Breast epithelium (tissue), 4 donors: ENCODE measurements at places on chromosomes 4 and X.

- DNase-seq, result no peak
These were observed 137.9 kb upstream of the MAMLD1 start for GRCh38 chrX:150225266-150225665.

DNA sequence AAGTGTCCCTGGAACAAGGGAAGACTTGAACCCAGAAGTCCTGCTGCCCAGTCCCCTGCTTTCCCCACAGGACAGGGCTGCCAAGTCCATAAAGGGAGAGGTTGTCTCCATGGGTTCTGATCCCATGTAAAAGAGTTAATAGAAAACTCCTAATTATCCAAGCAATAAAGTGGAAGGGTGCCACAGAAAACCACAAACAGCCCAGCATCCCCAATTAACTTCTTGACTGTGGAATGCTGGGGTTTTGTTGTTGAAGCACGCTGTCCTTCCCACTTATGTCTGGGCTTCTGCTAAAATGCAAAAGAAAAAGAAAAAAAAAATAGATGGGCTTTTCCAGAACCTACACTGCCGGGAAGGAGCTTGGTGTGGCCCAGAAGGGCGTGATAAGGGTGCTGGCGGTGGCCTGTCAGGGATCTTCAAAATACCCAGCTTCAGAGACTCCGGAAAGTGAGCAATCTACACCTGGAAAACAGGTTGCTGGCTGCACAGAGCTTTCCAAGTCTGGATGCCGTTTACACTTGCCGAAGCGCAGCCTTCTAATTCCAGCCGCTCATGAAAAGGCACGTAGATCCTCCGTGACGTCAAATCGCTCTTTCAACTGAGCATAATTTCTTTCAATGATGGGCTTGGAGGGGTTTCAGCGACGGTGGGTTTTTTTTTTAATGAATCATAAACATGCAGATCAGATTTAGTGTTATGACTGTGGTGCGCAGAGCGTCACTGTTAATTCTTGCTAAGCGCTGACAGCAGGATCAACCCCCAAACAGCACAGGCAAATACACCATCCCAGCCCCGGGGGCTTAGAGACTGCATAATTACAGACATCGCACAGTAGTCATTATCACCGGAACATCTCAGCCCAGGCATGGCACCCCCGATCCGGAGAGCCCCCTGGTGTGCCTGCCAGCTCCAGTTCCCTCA lies 197.6 kb downstream of the BCOR start:
- no peak for DNase-seq

- no peak for DNase-seq
These were observed 236.6 kb downstream of the LDB2 start for GRCh38 chr4:16661813-16662212.

GRCh38 chr4:1579001-1579900 lies 104.9 kb downstream of the FAM53A start:
- no peak for DNase-seq

DNA sequence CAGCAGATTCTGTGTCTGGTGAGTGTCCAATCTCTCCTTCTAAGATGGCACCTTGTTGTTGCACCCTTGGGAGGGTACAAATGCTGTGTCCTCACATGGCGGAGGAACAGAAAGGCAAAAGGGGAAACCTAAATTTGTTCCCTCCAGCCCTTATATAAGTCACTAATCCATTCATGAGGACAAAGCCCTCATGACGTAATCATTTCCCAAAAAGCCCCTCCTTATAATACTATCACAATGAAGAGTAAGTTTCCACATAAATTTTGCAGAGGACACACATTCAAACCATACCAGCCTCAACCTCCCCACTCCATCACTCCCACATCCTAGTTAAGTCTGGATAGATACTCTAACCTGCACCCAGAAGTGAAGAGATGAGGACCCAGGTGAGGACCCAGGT lies 63.1 kb downstream of the USP38 start:
- no peak for DNase-seq

DNA sequence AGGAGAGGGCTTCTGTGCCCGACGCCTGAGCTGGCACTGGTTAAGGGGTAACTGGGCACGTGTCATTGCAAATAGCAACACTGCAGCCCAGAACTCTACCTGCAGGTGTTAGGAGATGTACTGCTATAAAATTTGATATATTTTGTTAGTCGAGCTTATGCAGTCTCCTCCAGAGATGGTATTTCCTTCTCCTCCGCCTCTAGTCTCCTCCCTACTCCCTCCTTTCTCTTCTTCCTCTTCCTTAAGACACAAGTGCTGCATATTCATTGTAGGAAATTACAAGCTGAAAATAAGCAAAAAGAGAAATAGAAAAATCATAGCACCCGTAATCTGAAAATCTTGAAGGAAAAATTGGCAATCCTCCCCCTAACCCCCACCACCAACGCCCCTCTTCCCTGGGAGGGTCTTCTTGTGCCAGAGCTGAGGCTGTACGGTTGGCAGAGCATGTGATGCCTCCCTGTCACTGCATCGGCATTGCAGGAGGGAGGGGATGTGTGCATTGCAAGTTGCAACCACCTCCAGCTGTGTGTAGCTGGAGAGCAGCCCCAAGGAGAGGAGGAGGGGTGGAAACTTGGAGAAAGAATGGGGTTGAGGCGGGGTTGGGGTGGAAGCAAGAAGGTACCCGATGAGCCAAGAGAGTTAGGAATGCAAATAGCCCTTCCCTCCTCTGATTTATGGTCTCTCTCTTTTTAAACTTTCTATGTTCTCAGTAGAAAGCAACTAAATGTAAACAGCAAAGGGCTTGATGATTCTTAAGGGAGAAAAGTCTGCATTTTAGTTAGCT lies 48.3 kb upstream of the MND1 start:
- DNase-seq, result no peak
